Liver (tissue), 10 donors: ENCODE measurements at places on chromosomes 6 and 20. TPM values are rescaled to one million over a fixed set of nuclear protein-coding genes. Genes with fewer than 3 reads are reported as not detected.

The SLC16A10 gene
- 16.7 TPM for total RNA-seq

DNA sequence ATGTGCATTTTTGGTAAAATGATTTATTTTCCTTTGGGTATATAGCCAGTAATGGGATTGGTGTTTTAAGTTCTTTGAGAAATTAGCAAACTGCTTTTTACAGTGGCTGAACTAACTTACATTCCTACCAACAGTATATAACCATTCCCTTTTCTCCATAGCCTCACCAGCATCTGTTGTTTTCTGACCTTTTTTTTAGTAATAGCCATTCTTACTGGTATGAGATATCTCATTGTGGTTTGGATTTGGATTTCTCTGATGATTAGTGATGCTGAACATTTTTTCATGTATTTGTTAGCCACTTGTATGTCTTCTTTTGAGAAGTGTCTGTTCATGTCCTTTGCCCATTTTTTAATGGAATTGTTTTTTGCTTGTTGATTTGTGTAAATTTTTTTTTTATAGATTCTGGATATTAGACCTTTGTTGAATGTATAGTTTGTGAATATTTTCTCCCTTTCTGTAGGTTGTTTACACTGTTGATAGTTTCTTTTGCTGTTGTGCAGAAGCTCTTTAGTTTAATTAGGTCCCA lies 42.3 kb downstream of the STK4 start:
- DNase-seq = no peak

GRCh38 chr20:48716086-48716485 lies 111.7 kb downstream of the PREX1 start:
- no peak for DNase-seq

GRCh38 chr6:108736002-108736361 lies 112.2 kb upstream of the ARMC2 start:
- no peak for DNase-seq

DNA sequence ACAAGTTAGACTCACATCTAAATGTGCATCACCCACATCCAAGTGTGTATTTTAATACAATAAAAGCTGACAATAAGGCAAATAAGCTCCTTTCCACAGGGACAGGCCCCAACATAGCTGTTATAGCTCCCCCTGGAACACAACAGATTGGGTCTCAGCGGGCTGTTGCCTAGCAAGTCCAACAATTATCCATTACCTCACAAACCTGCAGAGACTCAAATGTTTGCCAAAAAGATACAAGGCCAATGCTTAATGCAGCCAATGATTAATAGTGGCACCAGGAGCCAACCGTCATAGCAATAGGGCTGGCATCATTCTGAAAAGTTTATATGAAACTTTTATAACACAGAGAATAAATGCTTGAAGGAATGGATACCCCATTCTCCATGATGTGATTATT lies 35.7 kb downstream of the EPB41L2 start:
- DNase-seq = no peak
